ENCODE measurements at places on chromosomes 2 and 18.

- DNase-seq = no peak
Measured at GRCh38 chr2:30184035-30184434, 37.2 kb downstream of the YPEL5 start.

GRCh38 chr18:28048612-28049011, 128.3 kb downstream of the CDH2 start:
- no peak for DNase-seq

GRCh38 chr18:24153397-24153796, 14.5 kb downstream of the CABYR start:
- DNase-seq = no peak

DNA sequence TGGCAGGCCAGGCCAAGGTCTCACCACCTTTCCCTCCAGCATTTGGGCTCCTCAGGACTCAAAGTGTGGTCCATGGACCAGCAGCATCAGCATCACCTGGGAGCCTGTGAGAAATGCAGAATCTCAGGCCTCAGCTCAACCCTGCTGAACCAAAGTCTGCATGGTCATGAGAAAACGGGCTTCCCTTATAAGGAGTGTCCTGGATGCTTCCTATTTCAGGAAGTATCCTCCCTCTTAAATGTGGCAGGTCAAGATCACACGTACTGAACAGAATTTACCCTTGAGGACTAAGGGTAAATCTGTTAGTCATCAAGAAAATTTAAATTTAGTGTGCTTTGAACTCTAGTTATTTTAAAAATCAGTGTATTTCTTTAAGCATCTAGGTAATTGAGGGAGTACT, 11.8 kb downstream of the CD8A start:
- no peak for DNase-seq

- no peak for DNase-seq
Measured at GRCh38 chr2:144943293-144943941, 423.5 kb upstream of the ZEB2 start.

- no peak for DNase-seq
Measured at GRCh38 chr2:31238126-31238905, 4.4 kb downstream of the EHD3 start.

DNA sequence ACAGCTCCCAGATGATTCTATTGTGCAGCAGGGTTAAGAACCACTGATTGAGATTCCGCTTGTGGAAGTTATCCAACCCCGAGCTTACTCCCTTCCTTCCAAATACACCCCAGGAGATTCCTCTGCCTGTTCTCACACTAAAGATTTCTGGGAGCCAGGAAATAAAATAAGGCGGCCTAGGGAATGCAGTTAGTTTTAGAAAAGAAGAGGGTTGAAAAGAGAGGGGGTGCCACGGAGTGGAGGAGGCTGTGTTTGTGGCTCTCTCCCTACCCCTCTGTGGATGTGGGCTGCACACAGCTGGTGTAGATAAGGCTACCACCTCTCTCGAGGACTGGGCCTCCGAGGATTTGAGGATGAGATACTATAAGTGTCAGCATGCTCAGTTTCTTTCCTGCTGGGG, 25.1 kb upstream of the SP3 start:
- no peak for DNase-seq

DNA sequence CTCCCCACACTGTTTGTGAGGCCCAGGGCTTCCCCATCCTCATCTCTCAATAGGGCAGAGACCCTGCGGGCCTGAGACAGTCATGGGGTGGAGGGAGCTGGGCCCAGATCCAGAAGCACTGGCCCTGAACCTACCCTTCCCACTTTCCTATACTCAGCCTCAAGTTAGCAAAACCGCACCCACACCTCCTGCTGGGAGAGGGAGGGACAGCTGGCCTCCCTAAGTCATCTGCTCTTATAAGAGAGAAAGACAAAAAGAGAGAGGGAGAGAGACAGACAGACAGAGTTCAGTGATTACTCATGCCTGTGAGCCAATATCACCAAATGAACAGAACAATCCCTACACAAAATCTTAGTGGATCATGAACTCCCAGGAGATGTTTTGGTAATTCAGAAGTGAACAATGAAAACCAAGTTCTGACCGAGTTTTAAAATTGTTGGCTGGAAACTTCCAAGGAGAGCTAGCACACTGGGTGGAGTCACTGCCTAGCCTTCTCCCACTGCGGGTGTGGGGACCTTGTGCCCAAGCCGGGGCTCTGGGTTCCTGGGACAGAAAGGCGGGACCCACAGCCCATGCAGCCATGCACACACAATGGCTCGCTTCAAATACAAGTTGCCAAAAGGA, 130.5 kb downstream of the PXDN start:
- no peak for DNase-seq

- DNase-seq = no peak
Measured at GRCh38 chr2:47595687-47596086, 187.3 kb upstream of the MSH6 start.

GRCh38 chr2:64327129-64327509, 126.8 kb upstream of the LGALSL start:
- no peak for DNase-seq

- DNase-seq = no peak
Measured at GRCh38 chr2:52145005-52145404, 1113.1 kb upstream of the NRXN1 start.

DNA sequence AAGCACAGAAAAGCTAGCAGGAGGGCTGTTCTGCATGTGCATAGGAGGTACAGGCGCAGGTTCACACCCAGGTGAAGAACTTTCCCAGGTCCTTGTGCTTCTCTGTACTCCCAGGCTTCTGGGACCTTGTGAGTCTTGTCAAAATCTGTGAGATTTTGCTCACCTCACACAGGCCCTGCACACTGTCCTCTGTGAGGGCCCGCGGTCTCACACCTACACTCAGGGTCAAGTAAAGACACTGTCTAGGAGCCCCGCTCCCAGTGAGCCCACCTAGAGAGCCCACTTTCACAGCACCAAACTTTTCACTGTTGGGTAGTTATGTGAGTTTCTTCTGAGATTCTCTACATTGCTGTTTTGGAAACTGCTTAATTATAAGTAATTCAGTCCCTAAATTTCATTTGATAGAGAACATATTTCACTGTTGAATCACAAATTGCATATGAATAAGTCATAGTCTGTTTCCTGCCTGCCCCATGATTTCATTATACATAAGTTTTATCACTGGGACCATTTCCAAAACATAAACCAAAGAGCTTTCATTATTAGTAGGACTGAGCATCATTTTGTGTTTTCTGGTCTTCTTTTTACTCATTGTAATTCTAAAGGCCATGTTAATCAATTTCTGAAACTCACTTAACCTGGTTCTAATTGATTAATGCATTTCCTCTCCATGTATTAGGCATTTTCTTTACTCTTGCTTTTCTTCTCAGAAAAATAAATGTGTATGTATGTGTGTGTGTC, 234.2 kb upstream of the SPOPL start:
- DNase-seq = no peak

GRCh38 chr2:237297421-237298150, 116.4 kb downstream of the COL6A3 start:
- no peak for DNase-seq

DNA sequence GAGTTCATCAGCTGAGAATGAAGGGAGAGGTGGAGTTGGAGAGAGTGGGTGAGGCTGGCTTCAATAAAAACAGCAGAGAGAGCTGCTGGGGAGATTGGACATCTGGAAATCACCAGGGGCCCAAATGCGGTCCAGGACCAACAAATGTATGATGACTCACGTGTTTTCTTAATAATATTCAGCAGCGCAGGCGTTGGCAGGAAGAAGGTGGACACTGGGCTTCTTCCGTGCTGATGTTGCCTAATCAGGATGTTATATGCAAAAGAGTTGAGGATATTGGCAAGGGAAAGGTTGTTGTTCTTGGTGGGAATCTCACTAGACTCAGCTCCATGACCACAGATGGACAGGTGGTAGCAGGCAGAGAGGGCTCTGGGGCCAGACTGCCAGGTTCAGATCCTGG, 12.8 kb upstream of the PLA2R1 start:
- DNase-seq = no peak

DNA sequence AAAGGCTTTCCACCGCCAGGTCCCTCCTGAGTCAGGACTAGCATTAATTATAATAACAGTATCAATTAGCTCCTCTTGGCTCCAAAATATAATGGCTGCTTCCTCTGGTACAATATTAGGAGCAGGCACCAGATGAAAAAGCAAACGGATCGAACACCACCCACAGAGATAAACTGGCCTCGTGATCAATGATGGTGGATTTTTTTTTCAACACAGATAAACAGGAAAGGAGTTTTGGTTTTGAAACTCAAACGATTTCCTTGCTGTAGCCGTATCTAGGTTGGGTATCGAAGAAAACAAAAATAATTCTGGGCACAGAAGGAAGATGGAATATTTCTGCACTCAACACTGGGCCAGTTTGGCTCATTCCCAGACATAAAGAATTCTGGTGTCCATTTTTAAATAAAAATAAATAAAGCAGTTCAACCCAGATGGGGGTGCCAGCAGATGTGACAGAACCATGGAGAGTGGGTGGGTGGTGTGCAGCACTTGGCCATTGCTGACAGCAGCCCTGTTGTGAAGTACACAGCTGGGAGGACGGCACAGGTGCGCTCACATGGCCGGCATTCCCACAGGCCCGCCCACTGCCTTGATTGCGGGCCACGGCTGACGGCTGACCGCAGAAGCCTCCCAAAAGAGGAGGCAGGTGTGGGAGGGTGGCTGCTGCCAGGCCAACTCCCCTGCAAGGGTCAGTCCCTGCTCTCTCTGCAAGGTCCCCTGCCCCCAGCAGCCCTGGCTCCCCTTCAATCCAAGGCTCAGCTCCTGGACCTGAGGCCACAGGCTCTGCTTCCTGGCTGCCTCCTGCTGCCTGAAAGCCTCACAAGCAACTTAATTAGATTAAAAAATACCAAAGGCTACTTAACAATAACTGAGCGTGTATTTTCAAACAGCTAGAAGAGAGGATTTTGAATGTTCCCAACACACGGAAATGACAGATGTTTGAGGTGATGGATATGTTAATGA, 351.9 kb upstream of the ID2 start:
- peak; percentile 24 for DNase-seq

- no peak for DNase-seq
Measured at GRCh38 chr18:65439188-65439587, 311.6 kb upstream of the CDH7 start.

GRCh38 chr18:9874728-9875127, 11.0 kb upstream of the TXNDC2 start:
- DNase-seq = no peak

DNA sequence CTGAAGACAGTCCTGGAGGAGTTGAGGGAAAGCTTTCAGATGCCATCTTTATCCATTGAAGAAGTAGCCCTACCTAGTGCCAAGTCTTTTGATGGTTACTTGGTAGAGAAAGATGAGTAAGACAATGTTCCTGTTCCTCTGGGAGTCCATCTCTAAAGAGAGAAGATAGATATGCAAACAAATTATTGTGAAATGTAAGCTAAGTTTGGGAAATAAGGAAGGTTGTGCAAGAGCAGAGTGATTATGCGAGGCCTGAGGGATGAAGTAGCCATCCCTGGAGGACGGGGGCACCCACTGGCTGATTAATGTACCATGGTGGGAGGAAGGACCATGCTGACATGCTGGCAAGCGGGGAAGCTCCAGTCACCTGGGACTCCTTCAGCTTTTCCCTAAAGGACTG, 994 bp upstream of the DTNA start:
- no peak for DNase-seq

- DNase-seq = no peak
Measured at GRCh38 chr2:158970241-158970751, 1.9 kb downstream of the TANC1 start.

- DNase-seq = peak; percentile 25
Measured at GRCh38 chr2:135473567-135473966, 57.5 kb downstream of the ZRANB3 start.

DNA sequence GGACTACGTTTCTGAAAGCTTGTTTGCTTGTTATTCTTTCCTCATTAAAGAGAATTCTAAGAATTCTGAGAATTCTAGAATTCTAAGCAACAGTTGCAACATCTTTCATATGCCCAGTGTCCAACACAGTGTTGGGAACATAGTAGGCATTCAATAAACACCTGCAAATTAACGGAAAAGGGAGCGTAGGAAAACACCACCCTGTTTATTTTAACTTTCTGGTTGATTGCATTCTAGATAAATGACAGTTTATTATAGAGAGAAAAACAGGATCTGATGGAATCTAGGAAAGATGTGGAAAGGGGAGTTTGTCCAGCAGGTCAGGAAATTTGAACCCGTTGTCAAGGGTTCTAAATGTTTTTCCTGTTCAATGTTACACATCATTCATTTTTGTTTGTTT, 24.2 kb upstream of the EFEMP1 start:
- no peak for DNase-seq

- no peak for DNase-seq
Measured at GRCh38 chr2:223901854-223902253, 43.3 kb downstream of the WDFY1 start.

GRCh38 chr2:121697108-121697631, 39.5 kb downstream of the NIFK start:
- no peak for DNase-seq

DNA sequence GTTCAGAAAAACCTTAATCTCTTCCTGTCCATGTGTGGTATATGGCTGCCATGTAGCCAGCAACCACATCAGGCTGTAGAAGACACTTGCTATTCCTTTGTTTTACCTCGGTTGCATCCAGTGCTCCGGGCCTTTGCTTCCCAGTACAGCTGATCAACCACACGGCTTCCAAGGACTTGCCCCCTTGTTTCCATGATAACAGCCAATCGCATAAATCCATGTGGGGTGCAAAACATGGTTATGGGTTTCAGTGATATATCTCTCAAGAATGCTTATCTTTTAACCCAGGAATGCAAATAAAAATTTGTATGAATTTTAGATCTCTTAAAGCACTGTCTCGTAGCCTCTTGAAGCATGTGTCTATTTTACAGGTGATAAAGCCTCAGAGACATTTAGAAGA, 118.3 kb downstream of the MGAT5 start:
- DNase-seq = no peak

DNA sequence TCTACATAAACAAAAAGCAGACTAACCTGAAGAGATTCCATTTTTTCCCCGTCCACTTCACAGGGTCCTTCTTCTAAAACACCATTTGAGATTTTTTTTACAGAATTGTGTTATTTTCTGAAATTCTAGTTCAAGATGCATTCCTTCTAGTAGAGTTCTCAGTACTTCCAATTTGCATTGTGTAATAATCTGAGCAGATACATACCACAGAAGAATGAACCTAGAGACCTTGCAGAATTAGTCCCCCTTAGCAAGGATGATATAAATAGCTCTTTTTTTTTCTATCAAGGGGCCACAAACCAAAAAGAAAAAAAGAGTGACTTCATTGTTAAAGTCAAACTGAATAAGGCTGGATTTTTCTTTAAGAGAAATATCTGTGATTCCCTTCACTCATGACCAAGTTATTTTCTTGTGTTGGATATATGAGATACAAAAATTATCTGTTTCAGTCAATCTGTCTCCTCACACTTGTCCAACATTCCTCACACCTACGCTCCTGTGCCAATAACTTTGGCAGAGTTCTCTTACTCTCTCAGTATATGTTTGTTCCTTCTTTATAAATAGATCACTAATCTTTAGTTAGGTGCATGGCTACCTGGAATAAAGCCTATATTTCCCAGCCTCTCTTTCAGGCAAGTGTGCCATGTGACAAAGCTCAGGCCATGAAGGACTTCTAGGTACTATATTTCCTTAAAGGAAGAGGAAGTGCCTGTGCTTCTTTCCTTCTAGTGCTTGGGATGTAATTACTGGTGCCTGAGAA, 183.5 kb downstream of the ZNF385B start:
- DNase-seq = no peak

GRCh38 chr18:39801848-39802247, 2153.2 kb upstream of the PIK3C3 start:
- no peak for DNase-seq

All from CD4-positive, alpha-beta memory T cell (primary cell).